ENCODE measurements at places on chromosomes 13 and 19.
A peak's percentile ranks its signal among the peaks of the same experiment; 100 is the strongest.

GRCh38 chr19:58154679-58155648 is 4.4 kb upstream of the ZNF329 start:
- DNase-seq = peak; percentile 100
- H3K27ac ChIP-seq = no peak overlapping the region
- no peaks in the 10 kb centered on the region for H3K4me1 ChIP-seq
- peak overlapping the region; percentile 87 for H3K4me3 ChIP-seq
- H3K27me3 ChIP-seq = peaks cover under 1% of the 10 kb centered on the region
- peaks cover 11% of the 10 kb centered on the region for H3K36me3 ChIP-seq

DNA sequence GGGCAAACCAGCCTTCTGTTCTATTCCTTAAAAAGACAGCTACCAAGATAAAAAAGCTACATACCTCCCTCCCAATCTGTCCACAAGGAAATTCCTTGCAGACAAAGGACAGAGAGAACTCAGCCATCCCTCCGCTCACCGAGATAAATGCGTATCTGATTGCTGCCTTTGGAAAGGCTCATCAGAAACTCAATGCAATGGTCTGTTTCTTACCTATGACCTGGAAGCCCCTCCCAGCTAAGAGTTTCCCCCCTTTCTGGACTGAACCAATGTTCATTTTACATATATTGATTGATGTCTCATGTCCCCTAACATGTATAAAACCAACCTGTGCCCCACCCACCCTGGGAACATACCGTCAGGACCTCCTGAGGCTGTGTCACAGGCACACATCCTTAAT is 11.6 kb downstream of the BTBD2 start:
- no peak for DNase-seq
- H3K4me1 ChIP-seq = no peaks in the 10 kb centered on the region
- no peaks in the 10 kb centered on the region for H3K36me3 ChIP-seq
- no peak overlapping the region for H3K27ac ChIP-seq
- H3K4me3 ChIP-seq = no peak overlapping the region
- H3K27me3 ChIP-seq = no peaks in the 10 kb centered on the region

- no peak for DNase-seq
- no peak overlapping the region for H3K4me3 ChIP-seq
- H3K27me3 ChIP-seq = no peaks in the 10 kb centered on the region
- peaks cover 2% of the 10 kb centered on the region for H3K4me1 ChIP-seq
Measured at GRCh38 chr13:51539887-51540286, 44.4 kb upstream of the WDFY2 start.

GRCh38 chr19:58352760-58353671 is at the start of gene A1BG:
Gene A1BG, minus strand, starts transcription at chr19:58353492. Its CDS starts 55 bp downstream, at chr19:58353437.
- peaks cover 5% of the 10 kb centered on the region for H3K36me3 ChIP-seq
- H3K4me1 ChIP-seq = peaks cover 3% of the 10 kb centered on the region
- H3K27me3 ChIP-seq = peaks cover 4% of the 10 kb centered on the region
- DNase-seq = no peak

DNA sequence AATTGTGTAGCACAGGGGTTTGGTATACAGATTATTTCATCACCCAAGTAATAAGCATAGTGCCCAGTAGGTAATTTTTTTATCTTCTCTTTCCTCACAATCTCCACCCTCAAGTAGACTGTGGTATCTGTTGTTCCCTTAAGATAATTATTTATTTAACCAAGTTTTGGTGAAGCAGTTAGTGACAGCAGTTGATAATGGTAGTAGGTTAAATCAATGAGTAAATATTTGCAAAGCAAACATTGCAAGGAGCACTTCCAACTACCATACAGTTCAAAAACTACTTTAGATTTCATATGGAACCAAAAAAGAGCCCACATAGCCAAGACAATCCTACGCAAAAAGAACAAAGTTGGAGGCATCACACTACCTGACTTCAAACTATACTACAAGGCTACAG is 291.8 kb downstream of the KCTD12 start:
- peaks cover 6% of the 10 kb centered on the region for H3K4me1 ChIP-seq
- no peaks in the 10 kb centered on the region for H3K36me3 ChIP-seq
- no peak overlapping the region for H3K27ac ChIP-seq
- H3K4me3 ChIP-seq = no peak overlapping the region
- DNase-seq = no peak

DNA sequence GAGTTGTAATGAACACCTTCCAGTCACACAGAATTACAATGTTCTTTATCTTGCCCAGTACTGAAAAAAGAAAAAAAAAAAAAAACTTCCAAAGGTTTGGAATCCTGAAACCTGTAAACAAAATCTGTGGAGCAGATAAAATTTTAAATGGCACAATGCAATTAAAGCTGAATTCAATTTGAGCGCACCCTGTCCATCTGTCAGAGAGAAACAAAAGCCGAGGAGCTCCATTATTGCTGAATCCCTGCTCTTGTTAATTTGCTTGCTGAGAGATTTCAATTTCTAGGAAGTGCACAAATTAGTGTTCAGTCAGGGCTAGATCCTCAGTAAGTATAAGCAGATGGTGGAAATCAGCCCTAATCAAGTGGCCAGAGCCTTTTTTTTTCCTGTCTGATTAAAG is 65.2 kb downstream of the DACH1 start:
- DNase-seq = no peak
- peak overlapping the region; percentile 96 for H3K27ac ChIP-seq
- H3K27me3 ChIP-seq = peaks cover 2% of the 10 kb centered on the region
- H3K36me3 ChIP-seq = no peaks in the 10 kb centered on the region
- H3K4me1 ChIP-seq = peaks cover 57% of the 10 kb centered on the region

GRCh38 chr13:62875118-62875640 is 1459.5 kb upstream of the PCDH20 start:
- no peak overlapping the region for H3K4me3 ChIP-seq
- no peaks in the 10 kb centered on the region for H3K36me3 ChIP-seq
- H3K27ac ChIP-seq = no peak overlapping the region
- no peak for DNase-seq

DNA sequence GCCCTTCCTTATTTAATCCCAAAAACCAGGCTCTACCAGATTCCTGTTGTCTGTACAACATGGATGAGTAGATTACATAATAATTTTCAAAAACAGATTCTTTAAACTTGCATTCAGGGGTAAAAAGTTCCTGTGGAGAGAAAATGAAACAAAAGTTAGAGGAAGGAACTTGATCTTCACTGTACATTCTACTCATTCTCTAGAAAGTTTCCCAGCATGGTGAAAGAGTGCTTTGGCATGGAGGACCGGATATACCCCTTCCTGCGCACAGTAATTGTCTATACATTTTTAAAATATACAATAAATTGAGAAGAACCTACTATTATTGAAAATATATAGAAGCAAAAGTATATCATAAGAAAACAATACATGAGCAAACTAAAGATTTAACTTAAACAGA is 274.2 kb downstream of the ITGBL1 start:
- H3K36me3 ChIP-seq = no peaks in the 10 kb centered on the region
- H3K4me3 ChIP-seq = no peak overlapping the region
- H3K4me1 ChIP-seq = no peaks in the 10 kb centered on the region
- H3K27ac ChIP-seq = no peak overlapping the region

DNA sequence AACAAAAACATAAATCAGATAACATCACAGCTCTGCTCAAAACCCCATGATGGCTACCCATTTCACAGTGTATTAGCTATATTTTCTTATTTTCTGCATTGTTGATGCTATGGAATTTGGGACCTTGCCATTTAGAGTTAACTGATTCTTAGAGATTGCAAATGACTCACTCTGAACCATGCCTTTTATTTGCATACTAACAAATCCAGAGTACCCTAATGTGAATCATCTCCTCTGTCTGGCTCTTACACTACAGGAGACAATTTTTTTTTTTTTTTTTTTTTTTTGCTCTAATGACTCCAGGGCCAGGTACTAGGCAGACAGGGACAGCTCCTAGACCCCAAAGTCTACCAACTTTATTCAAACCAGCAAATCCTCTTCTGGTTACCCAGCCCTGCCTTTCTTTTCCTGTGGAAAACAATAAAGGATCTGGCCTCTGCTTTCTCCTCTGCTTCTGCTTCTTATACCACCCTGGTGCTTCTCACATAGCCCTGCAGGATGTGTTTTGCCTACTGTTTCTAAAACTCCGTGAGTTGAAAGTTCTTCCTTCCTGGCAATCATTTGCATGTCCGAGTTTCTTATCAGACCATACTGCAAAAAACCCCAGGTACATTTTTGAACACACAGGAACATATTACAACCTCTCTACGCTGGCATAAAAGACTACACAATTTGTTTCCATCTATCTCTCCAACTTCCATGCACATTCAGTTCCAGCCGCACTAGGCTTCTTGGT is 10.6 kb upstream of the ZNF460 start:
- H3K36me3 ChIP-seq = peaks cover 4% of the 10 kb centered on the region
- no peak for DNase-seq
- H3K4me3 ChIP-seq = no peak overlapping the region
- no peaks in the 10 kb centered on the region for H3K4me1 ChIP-seq
- peaks cover 2% of the 10 kb centered on the region for H3K27me3 ChIP-seq

GRCh38 chr13:99261059-99261458 is 2.9 kb upstream of the GPR18 start:
- peak overlapping the region; percentile 83 for H3K27ac ChIP-seq
- H3K36me3 ChIP-seq = peaks cover 5% of the 10 kb centered on the region
- peaks cover 12% of the 10 kb centered on the region for H3K4me1 ChIP-seq
- peaks cover 2% of the 10 kb centered on the region for H3K27me3 ChIP-seq
- H3K4me3 ChIP-seq = no peak overlapping the region

DNA sequence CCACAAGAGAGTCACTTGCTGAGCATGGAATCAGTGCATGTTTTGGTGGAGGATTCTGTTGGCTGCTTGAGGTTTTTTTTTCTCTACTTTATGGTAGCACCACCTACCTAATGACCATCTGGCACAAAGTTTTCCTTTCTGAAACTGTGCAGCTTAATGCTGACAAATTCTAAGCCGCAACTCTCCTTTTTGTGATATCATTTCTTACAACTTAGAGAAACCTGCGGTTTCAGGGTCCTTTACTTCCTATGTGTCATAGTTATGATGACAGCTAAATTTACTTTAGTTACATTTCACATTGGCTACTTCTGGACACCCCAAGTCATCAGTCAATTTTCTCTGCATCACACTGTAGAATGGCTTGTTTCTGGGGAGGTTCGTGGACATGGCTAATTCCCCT is 115.4 kb upstream of the TMTC4 start:
- H3K27ac ChIP-seq = no peak overlapping the region
- peaks cover 12% of the 10 kb centered on the region for H3K36me3 ChIP-seq
- no peak for DNase-seq
- H3K4me3 ChIP-seq = no peak overlapping the region
- H3K4me1 ChIP-seq = no peaks in the 10 kb centered on the region

DNA sequence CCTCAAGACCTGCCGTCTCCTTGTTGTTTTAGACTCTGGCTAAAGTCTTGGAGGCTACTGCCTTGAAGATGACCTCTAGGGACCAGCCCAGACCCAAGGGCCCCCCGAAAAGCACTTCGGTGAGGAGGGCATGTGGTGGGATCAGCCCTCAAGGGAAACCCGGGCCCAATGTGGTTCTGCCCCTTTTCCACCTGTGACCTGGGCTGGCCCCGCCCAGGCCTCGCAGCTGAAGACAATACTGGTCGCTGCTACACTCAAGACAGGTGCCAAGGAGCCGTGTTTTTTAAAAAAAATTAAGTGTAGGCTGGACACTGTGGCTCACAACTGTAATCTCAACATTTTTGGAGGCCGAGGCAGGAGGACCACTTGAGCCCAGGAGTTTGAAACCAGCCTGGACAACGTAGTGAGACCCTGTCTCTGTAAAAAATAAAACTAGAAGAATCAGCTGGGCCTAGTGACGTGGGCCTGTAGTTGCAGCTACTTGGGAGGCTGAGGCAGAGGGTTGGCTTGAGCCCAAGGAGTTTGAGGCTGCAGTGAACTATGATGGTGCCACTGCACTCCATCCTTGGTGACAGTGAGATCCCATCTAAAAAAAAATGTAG is 903 bp downstream of the TLE6 start:
- H3K4me1 ChIP-seq = peaks cover 9% of the 10 kb centered on the region
- no peak for DNase-seq
- H3K27ac ChIP-seq = no peak overlapping the region
- H3K27me3 ChIP-seq = peaks cover 18% of the 10 kb centered on the region
- H3K4me3 ChIP-seq = no peak overlapping the region
- H3K36me3 ChIP-seq = no peaks in the 10 kb centered on the region
